Activated CD4-positive, alpha-beta T cell treated with anti-CD3 and anti-CD28 coated beads, Interleukin-2, amount 10 ng/mL, durations not matched to agents 24 days and 14 days (primary cell): ENCODE measurements at places on chromosomes 3 and 15. TPM values are rescaled to one million over a fixed set of nuclear protein-coding genes. Genes with fewer than 3 reads are reported as not detected.

ZDHHC23 gene
- 1.9 and 2.4 TPM in 2 replicates for total RNA-seq

WDR72 gene
- not detected in 2 replicates for total RNA-seq

AADACL2 gene
- total RNA-seq: not detected in 2 replicates

ALDH1L1 gene
- not detected in 2 replicates for total RNA-seq

CTXN2 gene
- total RNA-seq: 0.07 TPM in 1 of 2 replicates, not detected in the other

CXCR6 gene
- 15.2 TPM in 2 replicates for total RNA-seq

IQGAP1 gene
- 154 and 160 TPM in 2 replicates for total RNA-seq

EMC7 gene
- 70.9 and 75.8 TPM in 2 replicates for total RNA-seq

SAMD7 gene
- not detected in 2 replicates for total RNA-seq

CCR2 gene
- 6.1 and 6.8 TPM in 2 replicates for total RNA-seq

INSYN1 gene
- total RNA-seq: not detected in 2 replicates

TM4SF4 gene
- not detected in 2 replicates for total RNA-seq
